ENCODE measurements at places on chromosomes 3 and 15. TPM values are rescaled to one million over a fixed set of nuclear protein-coding genes. Genes with fewer than 3 reads are reported as not detected.

Gene GPR87
- total RNA-seq: not detected

Gene SEMA6D
- 11.8 TPM for total RNA-seq

Gene ZNF501
- total RNA-seq: 5.3 TPM

Gene IL17RB
- total RNA-seq: 3.1 TPM

Measured in neural crest cell (in vitro differentiated cells).